Occipital lobe (tissue), 3 donors: ENCODE measurements at places on chromosomes 7 and 10.
A peak's percentile ranks its signal among the peaks of the same experiment; 100 is the strongest.

DNA sequence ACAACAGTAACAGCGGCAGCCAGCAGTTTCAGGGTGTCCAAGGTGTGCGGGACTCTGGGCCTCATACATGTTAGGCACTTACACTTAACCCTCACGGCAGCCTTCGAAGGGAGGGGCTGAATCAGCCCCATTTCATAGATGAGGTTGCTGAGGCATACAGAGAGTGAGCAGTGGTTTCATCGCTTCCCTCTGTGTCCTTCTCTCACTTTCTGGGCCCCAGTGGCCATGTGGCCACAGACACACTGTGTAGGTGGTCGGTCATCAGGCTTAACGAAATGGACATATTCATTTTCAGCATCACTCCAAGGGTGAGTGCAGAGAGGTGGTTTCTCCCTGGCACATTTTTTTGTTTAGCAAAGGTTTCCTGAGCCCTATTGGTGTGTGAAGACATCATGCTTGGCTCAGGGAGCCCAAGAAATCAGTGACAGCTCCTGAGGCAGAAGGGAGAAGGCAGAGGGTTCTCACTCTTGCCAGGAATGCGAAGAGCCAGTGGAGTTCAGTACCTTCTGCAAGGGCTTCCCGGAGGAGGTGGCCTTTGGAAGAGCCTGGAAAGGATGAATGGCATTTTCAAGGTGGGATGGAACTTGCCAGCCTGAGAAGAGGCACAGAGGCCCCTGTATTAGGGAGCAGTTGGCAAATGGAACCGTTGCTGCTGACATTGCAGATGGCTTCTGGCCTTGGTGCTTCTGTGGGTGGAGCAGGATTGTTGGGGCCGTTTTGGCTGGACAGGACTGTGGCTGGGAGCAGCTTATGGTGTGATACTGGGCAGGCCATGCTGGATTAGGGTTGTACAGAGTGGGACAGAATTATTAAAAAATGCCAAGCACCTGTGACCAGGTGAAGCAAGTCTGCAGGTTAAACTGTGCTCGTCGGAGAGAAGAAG lies 61.7 kb upstream of the PPIF start:
- DNase-seq, result no peak

DNA sequence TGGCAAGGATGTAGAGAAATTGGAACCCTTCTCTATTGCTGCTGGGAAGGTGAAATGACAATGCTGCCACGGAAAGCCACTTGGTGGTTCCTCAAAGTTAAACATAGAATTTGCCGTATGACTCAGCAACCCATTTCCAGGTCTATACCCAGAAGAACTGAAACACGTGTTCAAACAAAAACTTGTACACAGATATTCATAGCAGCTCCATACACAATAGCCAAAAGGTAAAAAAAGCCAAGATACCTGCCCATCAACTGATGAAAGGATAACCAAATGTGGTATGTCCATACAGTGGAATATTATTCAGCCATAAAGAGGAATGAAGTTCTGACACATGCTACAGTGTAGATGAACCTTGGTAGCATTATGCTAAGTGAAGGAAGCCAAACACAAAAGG lies 39.1 kb downstream of the LHPP start:
- DNase-seq, result no peak

- no peak for DNase-seq
Measured at GRCh38 chr10:28935061-28935460, 257.7 kb downstream of the BAMBI start.

DNA sequence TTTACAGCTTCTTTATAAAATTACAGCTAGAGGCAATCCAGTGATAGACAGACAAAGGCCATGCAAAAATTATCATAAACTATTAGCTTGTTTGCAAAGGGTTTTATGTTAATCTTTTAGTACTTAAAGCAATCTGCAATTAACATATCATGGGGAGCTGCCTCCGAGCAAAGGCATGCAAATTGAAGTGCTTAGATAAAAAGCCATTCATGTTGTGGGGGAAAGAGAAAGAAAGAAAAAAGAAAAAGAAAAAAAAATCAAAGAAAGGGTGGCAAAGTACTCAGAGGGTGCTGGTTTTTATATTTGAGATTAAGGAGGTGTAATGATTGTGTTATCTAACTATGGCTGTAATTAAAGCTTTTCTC lies 799.5 kb downstream of the LRMDA start:
- DNase-seq, result no peak

DNA sequence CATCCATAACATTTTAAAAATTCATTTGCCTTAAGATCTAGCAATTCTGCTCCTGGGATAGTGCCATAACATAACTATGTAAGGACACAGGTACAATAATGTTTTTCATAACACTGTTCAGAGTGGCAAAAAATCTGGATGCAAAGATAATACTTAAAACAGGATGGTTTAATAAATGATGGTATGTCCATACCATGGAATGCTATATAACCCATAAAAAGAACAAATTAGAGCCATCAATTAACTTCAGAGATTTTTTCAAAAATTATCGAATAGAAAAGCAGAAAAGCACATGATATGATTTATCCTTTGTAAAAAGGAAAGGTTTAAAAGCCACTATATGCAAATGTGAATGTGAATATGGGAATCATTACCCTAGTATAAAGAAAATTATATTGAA lies 193.4 kb upstream of the LRRN3 start:
- DNase-seq, result no peak

- no peak for DNase-seq
Measured at GRCh38 chr10:16408379-16408778, 28.4 kb upstream of the PTER start.

DNA sequence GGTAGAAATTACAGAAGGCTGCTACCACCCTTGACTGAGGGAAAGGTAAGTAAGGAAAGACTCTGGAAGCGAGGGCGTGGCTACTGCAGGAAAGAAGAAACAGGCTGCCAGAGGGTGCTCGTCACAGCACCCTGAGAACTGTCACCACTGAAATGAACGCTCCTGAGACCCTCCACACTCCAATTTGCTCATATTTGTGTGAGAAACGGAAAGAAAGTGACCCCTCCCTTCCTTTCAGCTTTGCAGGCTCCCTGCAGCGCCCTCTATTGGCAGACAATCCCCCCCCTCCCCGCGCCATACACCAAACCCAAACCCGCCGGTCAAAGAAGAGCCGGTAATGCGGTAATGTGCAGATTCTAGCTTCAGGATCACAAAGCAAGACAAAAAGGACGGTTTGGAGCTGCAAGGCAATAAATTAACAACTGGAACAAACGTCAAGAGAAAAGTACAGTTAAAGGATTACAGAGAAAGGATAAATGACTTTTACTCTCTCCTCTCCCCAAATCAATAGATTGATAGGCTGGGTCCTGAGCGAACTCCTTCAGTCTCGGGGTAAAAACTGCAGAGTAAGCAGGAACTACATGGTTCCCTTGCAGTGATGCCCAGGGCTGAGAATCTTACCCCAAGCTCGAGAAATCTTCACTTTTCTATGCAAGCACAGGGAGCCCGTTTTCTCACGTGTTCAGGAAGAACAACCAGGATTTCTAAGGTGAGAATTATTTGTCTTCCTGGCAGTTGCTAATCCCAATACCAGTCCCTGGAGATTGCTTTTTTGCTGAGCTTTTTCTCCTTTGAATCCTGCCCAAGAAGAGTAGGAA lies 47.6 kb downstream of the STEAP1B start:
- DNase-seq, result peak; percentile 60

DNA sequence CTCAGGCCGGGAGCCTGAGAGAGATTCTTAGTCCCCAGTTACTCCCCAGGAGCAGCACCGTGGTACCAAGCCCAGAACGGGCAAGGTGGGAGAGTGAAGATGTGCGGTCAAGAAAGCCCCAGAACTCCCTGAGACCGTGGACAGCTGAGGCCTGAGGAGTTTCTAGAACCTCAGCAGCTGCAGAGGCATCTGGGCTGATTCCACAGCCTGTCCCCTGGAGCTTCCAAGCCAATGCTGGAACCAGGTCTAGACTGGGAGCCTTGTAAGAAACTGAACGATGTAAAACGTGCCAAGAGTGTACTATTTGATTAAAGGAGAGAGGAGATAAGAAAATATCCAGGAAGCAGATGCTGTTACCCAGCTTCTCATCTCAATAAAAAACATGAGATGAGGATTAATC lies 366.3 kb downstream of the TNS3 start:
- DNase-seq, result no peak

DNA sequence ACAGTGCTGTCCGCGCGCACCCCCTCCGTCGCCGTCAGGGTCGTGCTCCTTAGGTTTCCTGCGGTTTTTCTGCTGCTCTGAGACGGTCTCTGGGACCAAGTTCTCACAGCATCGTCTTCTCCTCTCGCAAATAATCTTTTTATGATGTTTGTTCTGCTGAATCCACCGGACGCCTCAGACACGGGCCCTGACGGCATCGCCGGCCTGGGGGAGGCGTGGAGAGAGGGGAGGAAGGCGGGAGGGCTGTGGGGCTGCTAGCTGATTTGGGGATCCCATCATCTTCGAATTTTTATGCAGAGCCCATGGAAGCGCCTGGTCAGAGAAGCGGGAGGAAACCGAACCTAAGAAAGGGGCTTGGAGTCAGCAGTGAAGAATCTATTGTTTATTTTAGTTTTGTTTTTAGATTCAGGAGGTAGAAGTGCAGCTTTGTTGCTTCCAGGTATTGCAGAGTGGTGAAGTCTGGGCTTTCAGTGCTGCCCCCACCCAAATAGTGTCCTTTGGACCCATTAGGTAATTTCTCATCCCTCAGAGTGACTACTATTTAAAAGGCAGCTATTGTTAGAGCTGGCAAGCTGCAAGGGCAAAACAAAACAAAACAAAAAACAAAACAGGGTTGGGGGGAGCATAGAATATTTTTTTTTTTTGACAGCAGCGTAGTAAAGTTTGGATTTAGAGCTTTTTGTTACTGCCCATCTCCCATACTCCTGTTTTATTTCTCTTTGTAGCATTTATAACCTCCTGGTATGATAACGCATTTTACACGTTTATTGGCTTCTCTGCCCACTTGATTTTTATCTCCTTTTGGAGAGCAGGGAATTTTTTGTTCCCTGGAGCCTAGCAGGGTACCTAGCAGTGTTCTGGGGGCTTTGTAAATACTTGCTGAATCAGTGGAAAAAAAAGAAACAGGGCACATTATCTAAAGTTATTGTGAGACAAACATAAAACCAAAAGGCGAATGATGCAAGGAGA lies 92.6 kb downstream of the SPAG6 start:
- peak; percentile 37 for DNase-seq

DNA sequence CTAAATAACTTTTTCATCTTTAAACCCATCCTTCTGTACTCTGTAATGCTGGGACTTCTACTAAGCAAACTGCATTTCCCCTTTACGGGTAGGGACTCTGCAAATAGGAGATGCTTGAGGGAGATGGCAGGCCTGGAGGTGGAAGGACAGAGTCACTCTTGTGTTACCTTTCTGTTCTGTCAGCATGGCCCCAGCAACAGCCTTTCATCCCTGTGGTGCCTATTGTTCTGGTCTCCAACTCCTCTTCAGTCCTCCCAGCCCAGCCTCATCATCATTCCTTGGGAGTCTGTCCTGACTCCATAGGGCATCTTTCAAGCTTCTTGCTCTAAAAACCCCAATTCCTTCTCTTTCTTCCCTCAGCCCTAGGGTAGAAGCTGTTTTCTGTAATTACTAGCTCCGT lies 230.0 kb downstream of the SNX13 start:
- no peak for DNase-seq
